DMS53 (cell line): ENCODE measurements at places on chromosomes 13 and 19.

DNA sequence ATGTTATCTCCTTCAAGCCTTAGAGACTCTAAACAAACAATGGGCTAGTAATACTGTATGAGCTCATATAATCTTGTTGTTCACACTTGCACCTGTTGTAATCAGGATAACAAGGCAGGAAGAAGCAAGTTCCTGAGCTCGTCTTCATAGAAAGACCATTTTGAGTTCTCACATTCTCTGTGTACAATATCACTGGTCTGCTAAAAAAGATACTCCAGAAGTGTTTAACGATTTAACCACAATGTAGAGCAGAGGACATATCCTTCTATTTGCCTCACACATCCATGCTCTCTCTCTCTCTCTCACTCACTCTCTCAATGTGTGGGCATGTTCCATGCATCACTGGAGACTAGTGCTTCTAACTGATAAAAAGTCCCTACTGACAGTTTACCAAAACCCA is 122.9 kb downstream of the MIPEP start:
- DNase-seq, result peak; percentile 59

GRCh38 chr13:77674852-77675251 is 22.6 kb upstream of the SLAIN1 start:
- DNase-seq, result no peak

GRCh38 chr13:102386461-102386860 is 15.4 kb downstream of the FGF14 start:
- DNase-seq, result no peak

DNA sequence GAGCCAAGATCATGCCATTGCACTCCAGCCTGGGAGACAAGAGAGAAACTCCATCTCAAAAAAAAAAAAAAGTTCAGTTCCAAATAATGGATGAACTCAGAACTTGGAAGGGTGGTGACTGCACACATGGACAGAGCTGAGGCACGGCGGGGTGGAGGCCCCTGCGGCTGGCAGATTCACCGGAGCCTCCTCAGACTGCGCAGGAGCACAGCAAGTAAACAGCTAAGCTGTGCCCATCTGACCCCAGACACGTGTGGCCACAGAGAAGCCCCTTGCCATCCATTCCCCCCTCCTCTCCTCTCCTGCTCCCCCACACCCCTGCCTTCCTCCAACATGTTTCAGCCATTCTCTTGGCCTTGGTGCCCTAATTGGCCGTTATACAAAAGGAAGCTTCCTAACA is 15.6 kb upstream of the PROZ start:
- DNase-seq, result no peak

GRCh38 chr13:73138638-73139491 is 80.1 kb downstream of the KLF5 start:
- peak; percentile 29 for DNase-seq

DNA sequence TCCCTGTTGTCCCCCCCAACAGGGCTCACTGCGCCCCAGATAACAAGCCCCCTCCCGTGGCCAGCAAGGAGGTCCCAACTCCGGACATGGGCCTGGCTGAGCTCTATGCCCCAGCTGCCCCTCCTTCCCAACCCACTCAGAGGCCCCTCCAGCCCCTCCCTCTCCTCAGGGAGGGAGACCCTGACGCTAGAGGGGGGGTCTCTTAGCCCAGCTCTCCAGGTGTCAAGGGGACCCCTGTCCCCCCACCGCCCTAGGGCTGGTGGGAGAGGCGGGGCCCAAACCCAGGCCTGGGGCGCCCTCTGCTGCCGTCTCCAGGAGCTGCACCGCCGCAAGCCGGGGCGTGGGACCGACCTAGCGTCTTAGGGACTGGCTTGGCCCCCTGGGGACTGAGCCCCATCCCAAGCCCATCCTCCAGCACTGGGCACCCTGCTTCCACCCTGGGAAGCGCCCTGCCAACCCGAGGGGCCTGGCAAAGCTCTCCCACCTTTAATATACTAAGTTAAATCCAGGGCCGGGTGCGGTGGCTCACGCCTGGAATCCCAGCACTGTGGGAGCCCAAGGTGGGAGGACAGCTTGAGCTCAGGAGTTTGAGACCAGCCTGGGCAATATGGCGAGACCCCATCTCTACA is 1.4 kb downstream of the GRIN3B start:
- peak; percentile 50 for DNase-seq
